GM12878 (cell line): ENCODE measurements at places on chromosomes 7 and 10.

DNA sequence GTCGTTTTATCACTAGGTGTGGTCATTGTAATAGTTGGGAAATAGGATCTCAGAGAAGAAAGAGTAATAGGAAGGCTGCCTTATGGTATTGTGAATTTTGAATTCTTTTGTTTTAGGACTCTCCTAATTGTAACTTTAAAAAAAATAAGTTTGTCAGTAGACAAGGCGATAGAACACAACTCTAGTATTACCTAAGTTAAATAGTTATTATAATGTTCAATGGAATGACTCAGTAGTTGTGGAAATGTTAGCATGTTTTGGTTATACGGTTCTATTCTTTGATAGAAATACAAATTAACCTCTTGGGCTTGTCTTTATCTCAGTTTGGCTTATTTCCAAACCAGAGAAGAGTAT is 1.4 kb downstream of the DNAH11 start:
- H3K36me3 ChIP-seq = no peaks in the 10 kb centered on the region
- H3K27ac ChIP-seq = no peak overlapping the region
- no peak overlapping the region for H3K4me3 ChIP-seq
- DNase-seq = no peak

- 0 out of 2 replicates have a peak, but pooled peaks cover 2% of the 10 kb centered on the region for H3K27me3 ChIP-seq
- H3K36me3 ChIP-seq = no peaks in the 10 kb centered on the region
- H3K27ac ChIP-seq = no peak overlapping the region
- DNase-seq = no peak
- H3K4me1 ChIP-seq = no peaks in the 10 kb centered on the region
- no peak overlapping the region for H3K4me3 ChIP-seq
Observed at GRCh38 chr10:422241-422640, 267.2 kb downstream of the DIP2C start.

DNA sequence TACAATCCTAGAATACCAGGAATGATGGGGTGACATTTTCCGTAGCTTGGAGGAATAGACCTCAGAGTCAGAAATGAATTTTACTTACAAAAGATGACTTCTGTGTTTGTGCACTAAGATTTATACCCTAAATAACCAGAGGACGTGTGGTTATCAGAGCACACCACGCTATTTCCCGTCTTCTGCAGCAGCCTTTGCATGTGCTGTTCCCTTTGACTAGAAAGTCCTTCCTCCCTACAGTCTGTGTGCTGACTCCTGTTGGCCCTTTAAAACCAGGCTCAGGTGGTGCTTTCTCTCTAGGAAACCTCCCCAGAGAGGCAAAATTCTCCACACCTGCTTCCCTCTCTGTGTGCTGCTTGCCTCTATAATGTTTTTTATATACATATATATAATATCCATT is 73.3 kb upstream of the SMNDC1 start:
- H3K4me3 ChIP-seq = no peak overlapping the region
- no peak for DNase-seq
- no peaks in the 10 kb centered on the region for H3K27me3 ChIP-seq
- H3K36me3 ChIP-seq = no peaks in the 10 kb centered on the region
- H3K4me1 ChIP-seq = peaks cover 11% of the 10 kb centered on the region
- no peak overlapping the region for H3K27ac ChIP-seq

DNA sequence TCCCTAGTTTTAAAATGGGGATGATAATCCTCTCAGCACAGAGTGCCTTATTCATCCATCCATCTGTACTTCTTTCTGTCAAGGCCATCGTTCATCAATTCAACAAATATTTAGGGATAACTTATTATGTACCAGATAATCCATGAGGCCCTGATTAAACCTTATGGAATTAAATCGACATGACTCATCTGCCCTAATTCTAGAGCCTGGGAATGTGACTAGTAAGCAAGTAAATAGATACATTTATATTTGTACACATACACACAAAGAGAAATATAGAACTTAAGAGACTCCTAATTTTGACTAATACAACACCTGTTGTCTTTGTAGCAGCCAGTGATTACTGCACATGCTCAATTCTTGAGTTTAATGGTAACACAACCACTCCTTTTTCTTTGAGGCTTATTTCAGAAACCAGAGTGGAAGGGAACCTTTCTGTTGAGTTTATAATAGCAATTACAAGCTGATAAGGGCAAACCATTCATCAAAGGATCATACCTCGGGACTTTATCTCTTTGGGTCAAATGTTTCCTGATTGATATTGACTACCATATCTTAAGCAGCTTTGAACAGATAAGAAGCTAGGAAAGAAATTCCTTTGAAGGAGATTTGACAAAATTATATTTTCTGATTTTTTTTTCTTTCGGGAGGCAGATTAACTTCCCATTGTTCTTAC is 122.7 kb downstream of the ARID5B start:
- 0 out of 2 replicates have a peak, but pooled peaks cover 1% of the 10 kb centered on the region for H3K36me3 ChIP-seq
- H3K4me1 ChIP-seq = peaks cover 43% of the 10 kb centered on the region
- H3K27me3 ChIP-seq = no peaks in the 10 kb centered on the region
- H3K4me3 ChIP-seq = no peak overlapping the region

DNA sequence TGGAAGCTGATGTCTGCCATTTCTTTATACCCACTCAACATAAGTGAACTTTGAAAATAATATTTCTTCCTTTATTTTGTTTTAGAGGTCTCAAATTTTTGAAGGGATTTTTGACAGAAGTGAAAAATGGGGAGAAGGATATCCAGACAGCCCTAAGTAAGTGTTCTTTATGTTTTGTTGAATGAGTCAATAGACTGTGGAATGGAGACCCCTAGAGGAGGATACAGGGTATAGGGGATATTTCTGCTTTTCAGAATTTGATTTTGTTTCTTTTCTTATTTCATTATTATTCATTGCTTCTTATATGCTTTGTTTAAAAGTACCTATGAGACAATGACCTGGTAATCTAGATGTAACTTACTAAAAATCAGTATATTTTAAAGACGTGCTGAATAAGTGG is 34.4 kb downstream of the PLEKHA8 start:
- no peak overlapping the region for H3K27ac ChIP-seq
- no peaks in the 10 kb centered on the region; the same call in 1 of the 2 replicates for H3K36me3 ChIP-seq

DNA sequence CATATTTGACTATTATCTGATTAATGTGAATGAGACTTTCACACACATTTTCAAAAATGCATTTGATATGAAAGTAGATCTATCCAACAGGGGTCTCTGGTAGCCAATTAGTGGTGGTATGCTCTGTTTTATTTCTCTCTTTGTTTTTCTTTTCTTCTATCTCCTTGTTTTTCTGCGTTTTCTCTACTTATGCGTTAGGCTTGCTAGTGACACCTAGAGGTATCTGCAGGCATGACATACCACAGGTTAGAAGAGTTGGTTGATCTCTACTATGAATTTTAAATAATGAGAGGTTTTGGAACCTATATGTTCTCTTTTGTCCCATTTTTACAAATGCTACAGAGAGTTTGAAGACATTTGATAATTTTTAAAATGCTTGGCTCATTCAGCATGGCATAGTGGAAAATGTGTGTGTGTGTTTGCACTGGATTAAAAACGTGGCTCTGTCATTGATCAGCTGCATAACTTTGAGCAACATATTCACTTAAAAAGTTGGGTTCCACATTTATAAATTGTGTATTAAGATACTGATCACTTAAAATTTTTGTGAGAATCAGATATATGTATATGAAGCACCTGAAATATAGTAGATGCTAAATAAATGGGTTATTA is 28.1 kb upstream of the PLXDC2 start:
- H3K4me1 ChIP-seq = no peaks in the 10 kb centered on the region
- no peak overlapping the region for H3K4me3 ChIP-seq
- DNase-seq = no peak
- no peaks in the 10 kb centered on the region for H3K27me3 ChIP-seq

DNA sequence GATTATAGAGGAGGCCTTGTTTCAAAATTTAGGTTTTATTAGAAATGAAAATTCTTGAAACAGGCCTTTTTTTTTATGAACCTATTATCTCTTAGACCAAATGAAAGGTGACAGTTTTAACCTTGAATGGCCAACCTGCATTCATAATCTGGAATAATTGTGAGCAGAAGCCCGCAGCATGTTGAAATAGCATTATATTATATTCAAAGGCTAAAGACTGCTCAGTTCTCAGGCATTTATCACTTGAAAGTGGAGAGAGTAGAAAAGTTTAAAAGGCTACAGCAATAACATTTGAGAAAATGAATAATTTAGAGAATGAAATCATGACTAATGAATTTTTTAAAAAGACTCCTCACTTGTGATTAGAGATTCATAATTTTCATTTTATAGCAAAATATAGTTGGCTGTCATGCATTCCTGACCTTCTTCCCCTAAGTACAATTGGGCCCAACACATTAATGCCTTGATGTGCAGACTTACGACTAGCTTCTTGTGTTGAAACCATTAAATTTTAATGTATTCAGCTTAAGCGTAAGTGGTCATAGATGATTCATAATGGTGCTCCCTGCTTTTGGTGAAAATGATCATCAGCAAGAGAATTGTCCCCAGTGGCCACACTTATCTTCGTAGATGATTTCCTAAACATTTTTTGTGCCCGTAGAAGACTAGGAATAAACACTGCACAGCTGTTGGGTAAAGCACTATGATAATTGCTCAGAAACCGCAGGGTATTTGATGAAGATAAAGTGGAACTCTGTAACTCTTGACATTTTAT is 346.6 kb upstream of the BMPER start:
- H3K27me3 ChIP-seq = no peaks in the 10 kb centered on the region
- no peaks in the 10 kb centered on the region for H3K36me3 ChIP-seq
- H3K4me1 ChIP-seq = no peaks in the 10 kb centered on the region
- H3K4me3 ChIP-seq = no peak overlapping the region
- H3K27ac ChIP-seq = no peak overlapping the region
- DNase-seq = no peak

GRCh38 chr10:128908099-128908498 is 558.9 kb upstream of the MGMT start:
- H3K27me3 ChIP-seq = no peaks in the 10 kb centered on the region
- H3K27ac ChIP-seq = no peak overlapping the region
- no peak overlapping the region for H3K4me3 ChIP-seq
- H3K4me1 ChIP-seq = no peaks in the 10 kb centered on the region

DNA sequence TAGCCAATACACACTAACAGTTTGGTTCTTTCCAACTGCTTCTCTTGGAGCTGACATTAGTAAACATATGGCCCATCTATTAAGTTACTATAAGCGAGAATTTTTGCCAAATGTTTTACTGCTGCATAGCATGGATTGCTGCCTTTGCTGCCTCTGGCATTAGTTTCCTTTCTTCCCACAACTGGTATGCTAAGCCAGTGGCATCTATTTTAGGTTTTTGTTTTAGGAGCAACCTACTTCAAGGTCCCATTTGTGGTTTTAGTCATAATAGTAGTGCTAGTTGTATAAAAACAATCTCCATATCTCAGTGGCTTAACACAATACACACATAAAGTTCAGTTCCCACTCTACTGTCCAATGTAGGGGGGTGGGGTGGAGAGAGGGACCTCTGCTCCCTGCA is 25.9 kb upstream of the PANK1 start:
- no peak for DNase-seq
- no peak overlapping the region for H3K27ac ChIP-seq
- H3K4me3 ChIP-seq = no peak overlapping the region
- no peaks in the 10 kb centered on the region for H3K27me3 ChIP-seq
- no peaks in the 10 kb centered on the region for H3K36me3 ChIP-seq

GRCh38 chr7:114026486-114027089 is 107.8 kb upstream of the PPP1R3A start:
- H3K4me3 ChIP-seq = no peak overlapping the region
- no peak overlapping the region for H3K27ac ChIP-seq

GRCh38 chr10:36801660-36802059 is 323.7 kb upstream of the ANKRD30A start:
- no peak for DNase-seq
- H3K27me3 ChIP-seq = no peaks in the 10 kb centered on the region
- no peaks in the 10 kb centered on the region for H3K4me1 ChIP-seq
- no peak overlapping the region for H3K27ac ChIP-seq
- no peaks in the 10 kb centered on the region for H3K36me3 ChIP-seq

DNA sequence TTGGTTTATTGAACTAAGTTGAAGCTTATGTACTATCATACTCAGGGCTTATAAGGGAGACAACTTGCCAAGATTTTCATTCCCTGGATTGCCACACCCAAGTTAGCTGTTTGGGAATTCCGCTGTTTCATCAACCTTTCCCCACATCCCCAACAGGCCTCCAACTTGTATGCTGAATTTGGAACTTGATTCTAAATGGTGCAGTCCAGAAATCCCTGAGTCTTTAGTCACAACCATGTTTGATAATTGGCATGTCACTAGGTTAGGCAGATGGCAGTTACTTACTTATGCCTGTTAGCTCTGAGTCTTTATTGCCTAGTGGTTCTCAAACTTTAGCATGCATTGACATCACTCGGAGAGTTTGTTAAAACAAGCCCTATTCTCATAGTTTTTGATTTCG is 135.4 kb upstream of the PRPS1L1 start:
- no peaks in the 10 kb centered on the region for H3K36me3 ChIP-seq
- DNase-seq = no peak
- H3K27me3 ChIP-seq = 0 out of 2 replicates have a peak, but pooled peaks cover 2% of the 10 kb centered on the region
- no peak overlapping the region for H3K4me3 ChIP-seq

GRCh38 chr10:26254616-26255015 is 38.0 kb downstream of the GAD2 start:
- no peak overlapping the region for H3K27ac ChIP-seq
- H3K4me3 ChIP-seq = no peak overlapping the region
- no peaks in the 10 kb centered on the region for H3K36me3 ChIP-seq
- DNase-seq = no peak
